ENCODE measurements at places on chromosomes 3 and 15.

- no peak overlapping the region for H3K4me3 ChIP-seq
- H3K36me3 ChIP-seq: no peaks in the 10 kb centered on the region
- no peak overlapping the region for H3K27ac ChIP-seq
- H3K27me3 ChIP-seq: peaks cover 18% of the 10 kb centered on the region
- peak; percentile 11 for ATAC-seq
Observed at GRCh38 chr3:46406443-46406787, 451 bp downstream of the CCR5AS start.

- H3K27me3 ChIP-seq: no peaks in the 10 kb centered on the region
- ATAC-seq: no peak
- H3K27ac ChIP-seq: no peak overlapping the region
- H3K4me1 ChIP-seq: peaks cover 54% of the 10 kb centered on the region
- H3K36me3 ChIP-seq: no peaks in the 10 kb centered on the region
Observed at GRCh38 chr3:48419597-48419996, 10.3 kb downstream of the PLXNB1 start.

DNA sequence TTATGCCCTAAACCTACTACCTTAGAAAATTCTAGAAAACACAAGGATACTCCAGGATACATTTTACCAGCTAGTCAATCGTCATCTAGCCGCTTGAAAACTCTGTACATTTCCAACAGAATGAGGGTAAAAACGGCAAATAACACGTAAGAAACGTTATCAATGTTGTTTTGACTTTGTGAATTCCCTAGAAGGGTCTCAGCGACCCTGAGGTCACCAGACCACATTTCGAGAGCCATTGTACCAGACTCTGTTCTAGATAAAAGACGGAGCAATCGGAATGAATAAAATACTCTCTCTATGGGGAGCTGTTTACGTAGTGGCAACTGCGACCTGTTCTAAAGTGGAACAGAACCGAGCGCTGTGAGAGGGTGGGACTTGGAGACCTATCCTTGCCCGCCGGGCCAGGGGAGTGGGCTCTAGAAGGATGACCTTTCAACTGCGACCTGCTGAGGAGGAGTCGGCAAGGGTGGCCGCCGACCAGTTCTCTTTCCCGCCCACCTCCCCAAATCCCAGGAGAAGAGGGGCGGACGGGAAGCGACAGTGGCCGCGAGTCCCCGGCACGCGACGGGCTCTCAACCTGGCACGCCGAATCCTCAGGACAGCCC lies 778 bp upstream of the AP4E1 start:
- peak overlapping the region; percentile 50 for H3K4me3 ChIP-seq
- peak; percentile 50 for ATAC-seq
- no peaks in the 10 kb centered on the region for H3K27me3 ChIP-seq
- peak overlapping the region; percentile 99 for H3K27ac ChIP-seq

DNA sequence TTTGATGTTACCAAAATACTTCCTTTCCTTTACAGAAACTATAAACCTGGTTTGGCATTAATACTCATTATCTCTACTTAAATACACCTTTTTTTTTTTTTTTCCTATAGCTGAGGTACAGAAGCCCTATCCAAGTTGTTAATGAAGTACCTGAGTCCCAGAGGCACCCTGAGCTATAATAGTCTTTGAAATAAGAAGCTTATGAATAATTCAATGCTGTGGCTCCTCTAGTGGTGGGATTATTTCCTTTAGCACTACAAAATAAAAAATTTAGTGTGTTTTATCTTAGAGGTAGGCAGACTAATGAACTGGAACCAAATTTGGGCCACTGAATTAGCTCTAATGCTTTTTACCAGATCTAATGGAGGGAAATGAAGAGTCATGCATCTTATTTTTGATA lies 611.9 kb downstream of the EDEM1 start:
- H3K4me3 ChIP-seq: no peak overlapping the region
- no peaks in the 10 kb centered on the region for H3K36me3 ChIP-seq
- ATAC-seq: no peak
- no peaks in the 10 kb centered on the region for H3K27me3 ChIP-seq

- no peak overlapping the region for H3K27ac ChIP-seq
- no peak overlapping the region for H3K4me3 ChIP-seq
- no peaks in the 10 kb centered on the region for H3K36me3 ChIP-seq
Observed at GRCh38 chr15:71565631-71566160, 244.7 kb upstream of the NR2E3 start.

DNA sequence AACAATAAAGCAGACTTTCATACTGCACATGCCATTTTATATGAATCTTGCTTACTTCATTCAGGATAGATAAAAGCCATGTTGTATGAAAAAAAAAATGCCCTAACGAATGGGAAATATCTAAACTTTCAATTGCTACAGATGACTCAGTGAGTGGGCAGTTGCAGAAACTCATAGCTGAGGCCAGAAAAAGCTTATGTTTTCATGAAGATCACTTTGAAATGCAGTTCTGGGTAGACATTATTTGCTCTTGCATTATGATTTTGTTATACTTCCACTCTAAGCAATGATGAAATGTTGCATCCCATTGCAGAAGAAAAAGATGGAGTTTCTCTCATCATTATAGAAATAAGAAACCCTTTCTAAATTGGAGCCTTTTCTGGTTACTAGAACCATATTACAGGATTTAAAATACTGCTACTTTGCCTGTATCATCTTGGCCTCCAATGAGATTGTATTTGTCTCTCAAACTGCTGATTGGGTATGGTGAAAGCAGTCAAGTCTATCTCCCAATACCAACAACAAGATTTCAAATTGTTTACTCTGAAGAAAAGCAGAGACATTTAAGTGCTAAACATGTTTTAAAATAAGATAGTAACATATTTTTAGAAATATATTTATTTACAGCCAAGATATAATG lies 17.0 kb downstream of the PEAK1 start:
- ATAC-seq: no peak
- no peak overlapping the region for H3K4me3 ChIP-seq
- no peaks in the 10 kb centered on the region for H3K27me3 ChIP-seq
- H3K36me3 ChIP-seq: no peaks in the 10 kb centered on the region
- no peak overlapping the region for H3K27ac ChIP-seq

- no peak overlapping the region for H3K27ac ChIP-seq
- no peak overlapping the region for H3K4me3 ChIP-seq
- peaks cover 4% of the 10 kb centered on the region for H3K36me3 ChIP-seq
Observed at GRCh38 chr15:42185801-42186200, 22.3 kb downstream of the VPS39 start.

- H3K4me1 ChIP-seq: no peaks in the 10 kb centered on the region
- no peak overlapping the region for H3K27ac ChIP-seq
- ATAC-seq: no peak
- H3K4me3 ChIP-seq: no peak overlapping the region
Observed at GRCh38 chr3:65945480-65945879, 93.2 kb downstream of the MAGI1 start.

DNA sequence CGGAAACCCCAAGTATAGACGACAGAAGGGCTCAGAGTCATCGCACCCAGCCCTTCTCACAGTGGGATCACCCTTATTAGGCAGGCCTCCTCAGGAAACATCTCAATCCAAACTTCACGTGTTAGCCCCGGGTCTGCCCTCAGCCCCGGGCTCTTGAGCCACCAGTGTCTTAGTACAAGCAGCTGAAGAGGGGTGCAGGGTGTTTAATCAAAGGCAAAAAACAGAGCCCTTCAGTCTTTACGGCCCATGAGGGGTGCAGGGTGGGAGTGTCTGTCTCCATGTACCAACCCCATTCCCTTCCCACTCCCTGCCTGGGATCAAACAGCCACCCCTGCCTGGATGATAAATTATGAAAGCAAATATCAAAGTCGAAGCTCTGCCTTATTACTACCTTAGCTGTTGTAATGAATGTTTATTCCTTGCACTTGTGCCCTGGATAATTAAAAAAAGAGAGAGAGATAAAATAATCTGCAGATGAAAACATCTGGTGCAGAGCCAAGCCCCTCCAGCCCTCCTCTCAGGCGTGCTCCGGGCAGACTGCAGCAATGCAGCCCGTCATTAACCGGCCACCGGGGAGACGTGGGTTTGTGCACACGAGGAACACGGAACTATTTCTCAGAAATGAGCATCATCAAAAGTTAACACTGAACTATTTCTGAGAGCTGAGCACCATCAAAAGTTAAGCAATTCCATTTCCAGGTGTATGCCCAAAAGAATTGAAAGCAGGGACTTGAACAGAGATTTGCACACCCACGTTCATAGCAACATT lies 64.5 kb downstream of the ADAMTS17 start:
- H3K27ac ChIP-seq: no peak overlapping the region
- H3K27me3 ChIP-seq: no peaks in the 10 kb centered on the region
- ATAC-seq: no peak
- H3K4me3 ChIP-seq: no peak overlapping the region
- H3K4me1 ChIP-seq: no peaks in the 10 kb centered on the region

GRCh38 chr3:152192936-152193672 lies 75.6 kb upstream of the MBNL1 start:
- ATAC-seq: no peak
- no peaks in the 10 kb centered on the region for H3K27me3 ChIP-seq
- H3K4me1 ChIP-seq: peaks cover 13% of the 10 kb centered on the region
- no peak overlapping the region for H3K27ac ChIP-seq
- no peaks in the 10 kb centered on the region for H3K36me3 ChIP-seq

DNA sequence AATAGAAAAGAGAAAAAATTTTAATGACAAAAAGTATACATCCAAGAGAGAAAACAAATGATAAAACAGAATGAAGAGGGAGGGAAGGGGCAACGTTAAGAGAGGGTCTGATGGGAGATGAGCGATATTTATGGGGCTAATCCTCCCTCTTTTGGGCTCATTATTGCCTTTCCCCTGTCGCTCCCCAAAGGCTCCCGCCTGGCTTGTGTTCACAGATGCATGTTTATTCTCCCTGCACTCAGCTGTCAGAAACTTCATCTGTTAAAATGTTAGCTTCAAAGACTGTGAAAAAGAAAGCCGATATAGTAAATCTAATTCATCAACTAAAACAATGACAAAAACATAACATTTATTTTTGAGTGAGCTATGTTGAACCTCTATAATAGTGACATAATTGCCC lies 74.3 kb downstream of the GABRB3 start:
- H3K36me3 ChIP-seq: no peaks in the 10 kb centered on the region
- no peaks in the 10 kb centered on the region for H3K4me1 ChIP-seq
- H3K27ac ChIP-seq: no peak overlapping the region
- no peak for ATAC-seq
- peaks cover 9% of the 10 kb centered on the region for H3K27me3 ChIP-seq

DNA sequence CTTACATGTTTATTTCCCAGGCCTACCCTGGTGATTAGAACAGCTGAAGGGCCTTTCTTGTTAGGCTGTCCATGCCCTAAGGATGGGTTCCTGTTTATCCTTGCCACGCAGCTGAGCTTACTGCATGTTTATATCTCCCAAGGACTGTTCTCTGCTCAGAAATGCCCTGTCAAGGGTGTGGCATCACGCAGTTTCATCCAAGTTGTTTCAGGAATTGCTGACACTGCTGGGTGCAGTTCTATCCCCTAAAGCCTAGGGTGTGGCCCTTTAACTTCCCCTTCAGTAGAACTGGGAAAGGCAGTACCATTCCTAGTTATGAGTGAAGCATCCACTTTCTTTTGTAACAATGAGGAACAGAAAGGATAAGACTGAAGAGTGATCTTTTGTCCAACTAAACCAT lies 5.0 kb downstream of the ELL3 start:
- H3K27ac ChIP-seq: no peak overlapping the region
- no peaks in the 10 kb centered on the region for H3K4me1 ChIP-seq
- H3K36me3 ChIP-seq: peaks cover 7% of the 10 kb centered on the region
- H3K27me3 ChIP-seq: no peaks in the 10 kb centered on the region
- H3K4me3 ChIP-seq: no peak overlapping the region
- ATAC-seq: peak; percentile 38

- ATAC-seq: no peak
- no peak overlapping the region for H3K4me3 ChIP-seq
- no peaks in the 10 kb centered on the region for H3K27me3 ChIP-seq
- H3K27ac ChIP-seq: no peak overlapping the region
- no peaks in the 10 kb centered on the region for H3K36me3 ChIP-seq
Observed at GRCh38 chr15:68508485-68509189, 70.2 kb upstream of the CORO2B start.

GRCh38 chr3:9149566-9149965 lies 99.9 kb downstream of the SRGAP3 start:
- no peak overlapping the region for H3K27ac ChIP-seq
- no peaks in the 10 kb centered on the region for H3K27me3 ChIP-seq
- no peak for ATAC-seq
- H3K4me1 ChIP-seq: peaks cover 11% of the 10 kb centered on the region
- no peaks in the 10 kb centered on the region for H3K36me3 ChIP-seq
